H1 (cell line): ENCODE measurements at places on chromosomes 16 and 17. TPM values are rescaled to one million over a fixed set of nuclear protein-coding genes. Genes with fewer than 3 reads are reported as not detected.

DNA sequence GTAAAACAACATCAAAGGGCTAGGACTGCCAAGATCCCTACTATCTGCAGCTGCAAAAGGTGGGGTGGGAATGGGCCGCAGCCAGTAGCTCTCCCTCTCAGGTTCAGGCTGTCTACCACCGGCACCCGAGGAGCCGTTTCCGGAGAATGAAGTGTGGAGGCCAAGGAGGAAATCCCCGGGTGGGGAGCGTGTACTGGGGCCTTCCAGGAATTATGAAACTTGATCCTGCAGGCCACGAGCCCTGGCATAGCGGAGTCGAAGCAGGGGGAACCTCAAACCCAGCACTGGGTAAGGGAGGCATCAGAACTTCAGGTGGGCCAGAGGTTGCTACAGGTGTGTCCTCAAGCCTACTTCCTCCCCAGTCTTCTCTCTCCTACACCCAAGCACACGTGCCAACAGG is 5.1 kb downstream of the INPP5K start:
- DNase-seq, result no peak

- no peak for DNase-seq
Measured at GRCh38 chr16:71659471-71659870, 33.5 kb downstream of the MARVELD3 start.

Gene SLC5A11
- total RNA-seq, result 0.26 and 0.36 TPM in 2 replicates

Gene KRT13
- not detected in 2 replicates for total RNA-seq

- no peak for DNase-seq
Measured at GRCh38 chr16:80894091-80894490, 89.7 kb upstream of the CDYL2 start.

Gene VAMP2
- 19.0 and 20.5 TPM in 2 replicates for total RNA-seq

- DNase-seq, result no peak
Measured at GRCh38 chr16:64304396-64304795, 817.5 kb downstream of the CDH11 start.

Gene VASN
- total RNA-seq, result 9.6 and 10.1 TPM in 2 replicates

Gene CIBAR2
- not detected in 2 replicates for total RNA-seq

DNA sequence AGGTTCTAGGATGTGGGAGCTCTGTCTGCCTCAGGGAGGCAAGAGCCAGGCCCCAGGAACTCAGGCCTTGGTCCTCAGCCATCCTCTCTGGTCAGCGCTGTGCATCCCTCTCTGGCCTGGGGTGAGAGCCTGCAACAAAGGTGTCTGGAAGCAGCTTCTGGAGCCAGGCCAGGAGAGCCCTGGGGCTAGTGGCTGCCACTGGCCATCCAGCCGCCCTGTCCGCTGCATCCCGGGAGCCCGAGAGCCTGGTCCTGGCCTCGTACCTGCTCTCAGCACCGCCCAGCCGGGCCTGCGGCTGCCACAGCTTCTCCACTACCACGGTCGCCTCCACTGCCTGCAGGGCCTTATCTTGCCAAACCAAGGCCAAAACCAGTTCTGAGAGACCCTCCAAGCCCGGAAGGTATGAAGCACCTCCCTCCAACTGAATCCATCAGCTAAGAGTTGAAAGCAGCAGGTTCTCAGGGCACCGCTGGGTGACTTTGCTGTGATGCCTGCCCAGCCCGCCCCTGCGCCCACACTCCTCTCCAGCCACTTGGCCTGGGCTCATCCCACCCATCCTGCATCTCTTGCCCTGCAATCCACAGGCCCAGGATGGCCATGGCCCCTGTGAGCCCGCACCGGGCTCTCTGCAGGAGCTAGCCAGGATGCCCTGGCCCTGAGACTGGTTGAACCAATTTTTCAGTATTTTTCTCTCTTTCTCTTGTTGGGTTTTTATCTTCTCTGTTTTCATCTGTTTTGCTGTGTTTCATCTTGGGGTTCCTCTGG is 85.7 kb downstream of the AMFR start:
- no peak for DNase-seq

GRCh38 chr17:82685291-82685690 is 13.2 kb downstream of the RAB40B start:
- DNase-seq, result no peak

DNA sequence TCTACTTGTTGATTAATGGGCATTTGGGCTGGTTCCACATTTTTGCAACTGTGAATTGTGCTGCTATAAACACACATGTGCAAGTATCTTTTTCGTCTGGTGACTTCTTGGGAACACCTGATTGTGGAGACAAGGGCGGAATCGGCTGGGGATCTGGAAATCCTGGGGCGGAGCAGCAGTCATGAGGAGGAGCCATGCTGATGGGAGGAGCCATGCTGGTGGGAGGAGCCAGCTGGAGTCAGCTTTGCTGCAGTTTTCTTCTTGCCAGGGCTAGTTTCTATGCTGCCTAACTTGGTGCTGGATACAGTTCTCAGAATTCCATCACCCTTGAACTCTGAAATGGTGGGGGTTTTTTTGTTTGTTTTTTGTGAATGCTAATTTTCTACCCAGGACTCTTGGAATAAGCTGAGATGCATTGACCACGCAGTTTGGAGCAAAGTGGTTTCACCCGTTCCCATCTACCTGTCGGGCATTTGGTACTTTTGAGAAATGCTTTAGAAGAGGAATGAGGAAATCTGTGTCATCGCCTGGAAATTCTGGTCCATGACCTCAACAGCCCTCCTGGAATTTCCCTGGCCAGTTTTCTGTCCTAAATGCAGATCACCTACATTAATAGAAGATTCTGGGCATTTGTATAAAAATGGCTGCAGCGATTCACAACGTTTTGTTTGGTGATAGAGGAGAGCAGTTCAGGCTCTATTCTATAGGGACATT is 217.4 kb upstream of the ZFHX3 start:
- no peak for DNase-seq

- DNase-seq, result no peak
Measured at GRCh38 chr17:77381185-77381700, 240.5 kb downstream of the SEC14L1 start.

DNA sequence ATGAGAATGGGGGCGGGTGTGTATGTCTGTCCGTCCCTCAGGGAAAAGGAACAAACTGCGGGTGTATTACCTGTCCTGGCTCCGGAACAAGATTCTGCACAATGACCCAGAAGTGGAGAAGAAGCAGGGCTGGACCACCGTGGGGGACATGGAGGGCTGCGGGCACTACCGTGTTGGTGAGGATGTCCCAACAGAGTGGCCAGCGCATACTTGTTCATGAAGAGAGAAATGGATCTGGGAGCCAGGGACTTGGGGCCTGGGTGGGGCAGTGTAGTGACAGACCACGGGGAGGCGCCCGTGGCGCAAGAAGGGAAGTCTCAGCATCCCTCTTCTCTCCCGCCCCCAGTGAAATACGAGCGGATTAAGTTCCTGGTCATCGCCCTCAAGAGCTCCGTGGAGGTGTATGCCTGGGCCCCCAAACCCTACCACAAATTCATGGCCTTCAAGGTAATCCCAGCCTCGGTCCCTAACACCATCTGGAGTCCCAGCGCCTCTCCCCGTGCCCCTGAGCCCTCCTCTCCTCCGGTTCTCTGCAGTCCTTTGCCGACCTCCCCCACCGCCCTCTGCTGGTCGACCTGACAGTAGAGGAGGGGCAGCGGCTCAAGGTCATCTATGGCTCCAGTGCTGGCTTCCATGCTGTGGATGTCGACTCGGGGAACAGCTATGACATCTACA is 3.5 kb upstream of the C17orf107 start:
- peak; percentile 75 for DNase-seq

DNA sequence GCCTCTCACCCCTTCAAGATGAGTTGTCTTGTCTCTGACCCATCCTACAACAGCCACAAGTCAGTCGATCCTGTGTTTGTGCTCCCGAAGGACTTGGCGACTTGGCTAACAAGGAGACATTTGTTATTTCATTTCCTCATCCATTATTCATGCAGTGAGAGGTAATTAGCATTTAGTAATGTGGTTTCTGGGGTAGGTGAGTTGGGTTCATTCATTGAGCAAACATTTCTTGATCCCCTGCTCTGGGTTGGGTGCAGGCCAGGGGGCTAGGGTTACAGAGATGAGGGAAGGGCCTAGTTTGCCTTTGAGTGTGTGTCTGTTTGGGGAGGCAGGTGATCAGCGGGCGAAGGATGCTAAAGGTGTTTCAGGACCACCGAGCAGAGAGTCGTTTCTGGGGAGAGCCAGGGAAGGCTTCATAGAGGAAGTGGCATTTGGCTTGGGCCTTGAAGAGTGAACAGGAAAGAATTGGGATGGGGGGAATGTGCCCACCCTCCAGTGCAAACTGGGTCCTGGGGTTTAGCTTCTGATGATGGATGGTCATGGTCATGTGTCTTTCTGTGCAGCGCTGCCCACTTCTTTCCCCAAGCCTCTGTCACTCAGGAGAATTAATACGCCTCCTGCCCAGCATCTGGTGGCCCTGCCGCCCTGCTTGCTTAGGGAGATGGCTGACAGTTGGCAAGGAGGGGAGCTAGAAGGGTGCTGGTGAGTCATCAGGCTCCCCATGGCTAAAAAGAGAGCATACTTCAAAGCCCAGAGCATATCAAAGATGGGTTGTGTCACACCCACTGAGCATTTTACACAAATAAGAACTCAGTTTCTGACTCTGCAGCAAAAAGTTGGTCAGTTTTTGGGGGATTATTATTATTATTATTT is 38.5 kb downstream of the MSI2 start:
- DNase-seq, result no peak

- no peak for DNase-seq
Measured at GRCh38 chr17:78120971-78121800, 7.4 kb downstream of the TMC6 start.

Gene ATP2C2
- 2.8 and 3.6 TPM in 2 replicates for total RNA-seq

- DNase-seq, result peak; percentile 17
Measured at GRCh38 chr16:53546988-53547391, 44.0 kb upstream of the AKTIP start.

Gene TP53TG3
- total RNA-seq, result not detected in 2 replicates

DNA sequence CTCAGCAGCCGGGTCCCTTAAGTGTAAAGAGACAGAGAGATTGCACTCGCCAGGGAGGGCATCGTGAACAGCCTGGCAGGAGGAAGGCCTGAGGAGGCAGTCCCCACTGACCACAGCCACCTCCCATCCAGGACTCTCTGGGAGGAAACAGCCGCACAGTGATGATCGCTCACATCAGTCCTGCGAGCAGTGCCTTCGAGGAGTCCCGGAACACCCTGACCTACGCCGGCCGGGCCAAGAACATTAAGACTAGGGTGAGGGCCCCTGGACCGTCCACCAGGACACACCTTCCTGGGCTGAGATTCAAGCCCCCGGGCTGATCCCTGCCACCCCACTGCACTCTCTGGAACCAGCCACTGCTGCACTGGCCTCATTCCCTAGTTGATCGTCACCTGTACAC is 14.0 kb downstream of the BTBD17 start:
- DNase-seq, result no peak

Gene HCRT
- total RNA-seq, result not detected in 2 replicates

Gene TAT
- total RNA-seq, result not detected in 2 replicates

GRCh38 chr16:68381363-68381724 is 67.0 kb downstream of the SMPD3 start:
- no peak for DNase-seq

- no peak for DNase-seq
Measured at GRCh38 chr17:74343526-74344284, 17.7 kb downstream of the KIF19 start.

GRCh38 chr17:82042649-82043048 is 5.2 kb upstream of the DCXR start:
- no peak for DNase-seq

DNA sequence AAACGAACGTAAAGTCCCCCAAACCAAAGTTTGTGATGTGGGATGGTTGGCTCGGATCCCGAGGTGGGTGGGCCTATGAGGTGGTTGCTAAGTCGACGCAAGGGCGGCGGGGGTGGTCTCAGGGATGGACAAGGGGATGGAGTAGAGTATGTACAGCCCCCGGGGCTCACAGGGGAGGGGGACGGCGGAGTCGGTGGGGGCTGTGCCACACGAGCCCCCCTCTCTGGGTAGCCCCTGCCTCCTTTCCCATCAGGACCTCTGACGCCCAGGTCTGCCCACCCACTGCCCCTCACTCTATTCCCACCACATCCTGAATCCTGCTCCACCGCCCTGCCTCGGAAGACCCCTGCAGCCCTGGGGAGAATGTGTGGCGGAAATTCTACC is 15.2 kb downstream of the IL34 start:
- no peak for DNase-seq

Gene ZDHHC1
- total RNA-seq, result 3.1 and 3.5 TPM in 2 replicates

GRCh38 chr17:43591779-43592562 is 45.8 kb upstream of the ETV4 start:
- no peak for DNase-seq

GRCh38 chr17:66301367-66301863 is 998 bp upstream of the PRKCA start:
- DNase-seq, result no peak
